ENCODE measurements at places on chromosomes 2 and 18.

GRCh38 chr2:100620481-100620880, 57.7 kb downstream of the PDCL3 start:
- no peak for DNase-seq

- no peak for DNase-seq
Observed at GRCh38 chr18:59061914-59062642, 77.6 kb upstream of the SEC11C start.

DNA sequence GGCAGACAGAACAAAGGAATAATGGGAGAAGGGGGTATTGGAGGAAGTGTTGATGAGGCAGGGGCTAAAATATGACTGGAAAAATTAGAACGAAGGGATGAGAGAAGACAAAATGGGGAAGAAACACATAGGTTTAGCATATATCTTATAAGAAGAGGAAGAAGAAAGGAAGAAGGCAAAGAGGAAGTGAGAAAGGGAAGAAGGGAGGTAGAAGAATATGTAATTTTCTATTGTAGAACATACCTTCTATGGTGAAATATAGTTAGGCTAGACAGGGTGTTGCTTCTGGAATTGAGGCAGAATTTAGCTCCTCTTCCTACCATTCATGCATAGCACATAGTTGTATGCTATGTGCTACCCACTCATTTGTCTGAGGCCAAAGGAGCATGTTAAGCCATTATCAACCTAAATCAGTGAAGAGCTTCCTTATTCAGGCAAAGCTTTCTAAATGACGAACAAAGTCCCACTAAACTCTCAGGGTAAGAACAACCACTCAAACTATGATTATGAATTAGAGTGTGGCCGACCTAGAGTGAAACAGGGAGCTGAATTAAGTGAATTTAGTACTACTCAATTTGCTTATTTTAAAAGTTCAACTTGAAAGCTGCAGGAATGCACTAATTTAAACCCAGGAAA, 180.9 kb upstream of the GALNT5 start:
- DNase-seq: no peak

DNA sequence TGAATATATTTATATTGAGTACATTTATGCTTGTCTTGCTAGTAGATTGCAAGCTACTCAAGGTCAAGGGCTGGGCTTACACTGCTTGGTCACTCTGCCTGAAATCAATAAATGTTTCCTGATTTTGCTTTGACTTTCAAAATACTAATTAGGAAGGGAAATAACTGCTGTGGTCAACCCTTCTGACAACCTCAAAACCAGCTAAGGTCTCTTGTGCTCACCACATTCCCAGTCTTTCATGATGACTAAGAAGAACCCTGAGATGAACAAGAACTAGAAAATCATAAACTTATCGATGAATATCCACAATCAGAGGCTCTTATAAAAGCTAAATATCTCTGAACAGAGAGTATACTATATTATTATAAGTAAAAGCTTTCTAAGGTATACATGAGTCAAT, 33.3 kb downstream of the ABCB11 start:
- no peak for DNase-seq

DNA sequence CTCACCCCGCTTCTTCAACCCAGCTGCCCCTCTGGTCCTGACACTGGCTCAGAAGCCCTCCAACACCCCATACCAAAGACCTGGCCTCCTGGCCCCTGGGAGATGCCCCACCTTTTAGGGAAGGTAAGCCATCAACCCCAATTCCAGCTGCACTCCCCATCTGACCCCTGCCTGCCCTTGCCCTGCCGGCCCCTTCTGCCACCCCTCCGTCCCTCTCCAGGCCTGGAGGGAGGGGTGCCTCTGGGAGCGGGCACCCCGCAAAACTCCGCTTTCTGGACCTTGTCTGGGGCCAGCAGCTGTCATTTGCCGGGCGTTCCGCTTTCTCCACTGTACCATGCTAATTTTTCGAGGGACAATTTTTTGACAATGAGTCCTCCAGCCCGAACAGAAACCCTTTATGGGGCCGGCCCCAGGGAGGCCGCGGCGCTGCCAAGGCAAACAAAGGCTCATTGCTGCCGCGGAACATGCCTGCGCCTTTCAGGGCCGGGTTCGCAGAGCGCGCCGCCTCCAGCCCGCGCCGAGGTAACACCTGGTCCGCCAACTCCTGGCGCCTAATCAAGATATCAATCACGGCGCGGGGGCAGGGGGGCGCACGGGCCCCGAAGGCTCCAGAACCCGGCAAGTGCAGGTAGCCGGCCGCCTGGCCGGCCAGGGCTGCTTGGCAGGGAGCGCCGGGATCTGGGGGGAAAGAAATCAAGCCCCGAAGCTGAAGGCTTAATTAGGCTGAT, 96.0 kb downstream of the INHBB start:
- no peak for DNase-seq

DNA sequence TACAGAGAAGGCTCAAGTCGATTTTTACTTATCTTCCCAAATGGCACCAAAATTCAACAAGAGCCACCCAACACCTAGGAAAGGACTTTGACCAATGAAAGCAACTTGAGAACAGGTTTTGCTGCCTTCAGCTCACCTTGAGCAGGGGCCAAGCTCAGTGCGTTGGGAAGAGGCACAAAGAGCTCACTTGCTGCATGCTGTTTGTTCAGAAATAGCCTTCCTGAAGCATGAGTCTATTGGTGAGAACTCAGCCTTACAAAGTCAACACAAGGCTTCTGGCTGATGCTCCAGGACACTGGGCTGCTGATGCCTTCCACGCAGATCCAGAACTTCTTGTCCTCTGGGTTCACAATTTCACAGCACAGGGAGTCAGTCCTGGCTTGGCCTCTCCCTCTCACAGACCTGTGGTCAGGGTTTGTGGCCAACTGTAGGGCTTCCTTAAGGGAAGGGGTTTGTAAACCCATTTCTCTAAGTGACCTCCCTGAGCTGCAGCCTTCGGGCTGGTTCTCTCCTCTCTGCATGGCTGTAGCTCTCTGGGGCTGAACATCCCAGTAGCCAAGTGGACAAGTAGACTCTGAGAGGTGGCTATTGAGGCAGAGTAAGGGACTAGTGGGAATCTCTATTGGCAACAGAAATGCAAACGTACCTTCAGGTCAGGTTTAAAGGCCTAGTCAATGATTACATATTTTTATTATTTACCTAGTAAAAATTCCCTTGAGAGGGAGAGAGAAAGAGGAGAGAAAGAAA, 124.7 kb upstream of the GATA6 start:
- no peak for DNase-seq

GRCh38 chr2:74958274-74959105, at the start of gene POLE4:
TSS of gene POLE4 (plus strand) at chr2:74958643. CDS start at chr2:74958680, 37 bp downstream.
- peak; percentile 81 for DNase-seq

- no peak for DNase-seq
Observed at GRCh38 chr2:65382776-65383357, 49.5 kb downstream of the SPRED2 start.

- DNase-seq: no peak
Observed at GRCh38 chr2:157488877-157489276, 45.0 kb upstream of the CYTIP start.

- DNase-seq: no peak
Observed at GRCh38 chr2:46065152-46065551, 232.1 kb upstream of the EPAS1 start.

DNA sequence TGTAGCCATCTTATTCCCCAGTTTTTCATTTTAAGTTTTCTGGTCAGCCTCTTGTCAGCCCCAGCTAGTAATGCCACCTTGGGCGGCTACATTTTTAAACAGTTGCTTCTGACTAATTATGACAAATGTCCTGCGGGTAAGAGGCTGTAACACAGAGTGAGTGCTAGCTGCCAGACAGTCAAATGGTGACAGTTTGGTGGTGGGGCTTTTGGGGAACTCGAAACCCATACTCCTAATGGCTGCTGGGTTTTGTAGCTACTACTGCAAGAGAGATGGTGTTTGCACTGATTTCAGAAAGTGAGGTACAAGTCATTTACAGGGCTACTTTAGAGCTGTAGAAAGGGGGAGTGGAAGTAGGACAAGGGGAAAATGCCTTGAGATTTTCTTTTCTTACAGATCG, 48.2 kb downstream of the ZCCHC2 start:
- DNase-seq: no peak

DNA sequence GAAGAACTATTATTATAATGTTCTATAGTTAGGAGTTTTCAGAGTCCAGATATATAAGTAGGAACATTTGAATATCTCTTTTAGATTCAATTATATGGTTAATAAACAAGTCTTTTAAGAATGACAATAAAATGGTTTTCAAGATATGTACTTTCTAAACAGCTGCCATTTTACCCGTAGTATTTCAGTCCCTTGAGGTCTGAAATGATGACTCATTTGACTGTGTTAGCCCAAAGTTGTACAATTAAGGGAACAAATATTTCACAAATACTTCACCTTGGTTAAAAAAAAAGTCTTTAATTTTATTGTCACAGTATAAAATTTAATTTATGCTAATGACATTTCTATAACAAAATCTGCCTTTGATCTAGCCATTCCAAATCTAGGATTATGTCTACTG, 91.6 kb upstream of the TANK start:
- DNase-seq: no peak

DNA sequence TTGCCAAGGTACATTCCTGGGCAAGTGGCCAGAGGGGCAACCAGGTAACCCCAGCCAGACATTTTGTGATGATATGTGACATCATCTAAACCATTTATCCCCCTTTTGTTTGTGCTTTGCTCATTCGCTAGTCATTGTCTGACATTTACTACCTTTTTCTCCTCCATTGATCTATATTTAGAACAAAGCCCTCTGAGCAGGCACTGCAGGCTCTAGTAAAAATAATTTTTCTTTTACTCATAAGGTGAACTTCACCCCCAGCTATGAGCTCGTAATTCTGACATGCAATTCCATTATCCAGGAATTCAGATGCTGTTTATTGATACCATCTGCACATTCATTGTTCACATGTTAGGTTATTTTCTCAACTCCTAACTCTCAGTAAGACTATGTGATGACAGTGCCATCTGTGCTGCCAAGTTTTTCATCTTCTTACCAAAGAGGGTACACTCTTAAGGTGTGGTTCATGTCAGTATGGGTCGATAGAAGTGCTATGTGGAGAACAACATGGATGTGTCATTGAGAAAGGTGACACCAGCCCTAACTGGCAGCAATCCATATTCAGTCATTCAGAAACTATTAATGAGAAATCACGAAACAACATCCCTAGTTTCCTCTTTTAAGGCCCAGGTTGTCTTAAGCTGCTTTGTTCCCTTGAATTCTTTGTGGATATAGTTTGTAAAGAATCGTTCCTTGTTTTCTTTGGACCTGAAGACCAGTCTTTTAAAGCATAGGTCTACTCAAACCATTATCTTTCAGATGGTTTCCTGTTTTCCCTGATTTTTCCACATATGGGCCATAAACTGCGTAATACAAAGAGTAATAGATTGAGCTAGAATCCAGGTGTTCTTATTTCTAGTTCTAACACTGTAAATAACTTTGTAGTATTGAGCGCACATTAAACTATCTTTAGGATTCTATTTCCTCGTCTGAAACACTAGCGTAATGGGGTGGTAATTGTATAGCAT, 978.1 kb upstream of the CDH2 start:
- DNase-seq: no peak

GRCh38 chr2:69545477-69545932, 98.0 kb downstream of the AAK1 start:
- DNase-seq: no peak

Measured in left renal cortex interstitium (tissue), 4 donors.